Stimulated activated CD8-positive, alpha-beta memory T cell treated with anti-CD3 and anti-CD28 coated beads, Interleukin-12 subunit alpha, Interleukin-12 subunit beta, amount 100 ng/mL, for 4 hours (primary cell): ENCODE measurements at places on chromosomes 4 and X.

DNA sequence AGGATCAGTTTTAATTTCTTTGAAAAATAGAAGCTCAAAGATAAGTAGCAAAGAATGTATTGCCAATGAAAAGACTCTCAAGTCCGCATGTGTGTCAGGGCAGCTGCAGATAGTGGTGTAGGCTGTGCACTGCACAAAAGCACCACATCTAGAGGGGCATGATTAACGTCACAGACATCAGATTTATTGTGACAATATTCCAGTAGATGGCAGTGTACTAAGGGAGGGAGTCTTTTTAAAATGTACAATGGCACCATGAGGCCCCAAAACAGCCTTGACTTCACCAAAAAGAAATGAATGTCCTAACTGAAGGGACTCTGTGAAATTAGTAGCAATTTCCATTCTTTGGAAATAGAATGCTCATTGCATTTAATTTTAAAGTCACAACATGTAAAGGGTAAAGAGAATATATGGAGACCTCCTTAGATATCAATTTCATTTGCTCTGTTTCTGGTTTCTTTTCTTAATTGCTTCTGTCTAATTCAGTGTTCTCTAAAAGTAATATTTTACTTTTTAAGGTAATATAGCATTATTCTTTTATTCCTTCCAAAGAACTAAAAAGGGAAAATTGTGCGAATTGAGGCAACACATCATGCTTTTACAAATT lies 98.4 kb downstream of the ZNF827 start:
- DNase-seq = no peak

DNA sequence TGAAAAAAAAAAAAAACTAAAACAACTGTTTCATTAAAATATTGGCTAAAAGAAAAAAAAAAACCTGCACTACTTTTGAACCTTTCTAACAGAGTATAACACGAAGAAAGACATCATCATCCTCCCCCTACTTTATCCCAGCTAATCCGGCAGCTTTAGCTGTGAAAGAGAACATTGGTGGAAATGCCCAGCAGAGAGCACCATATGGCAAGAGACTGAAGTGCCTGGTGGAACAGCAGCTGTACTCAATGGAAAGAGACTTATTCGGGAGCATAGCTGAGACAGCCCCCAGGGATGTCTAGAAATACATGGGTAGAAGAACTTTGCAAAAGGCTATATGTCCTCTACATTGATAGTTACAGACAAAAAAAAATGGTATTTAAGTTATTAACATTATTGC lies 30.3 kb downstream of the STPG2 start:
- no peak for DNase-seq

GRCh38 chrX:37767430-37767829 lies 12.4 kb upstream of the CYBB start:
- DNase-seq = no peak

DNA sequence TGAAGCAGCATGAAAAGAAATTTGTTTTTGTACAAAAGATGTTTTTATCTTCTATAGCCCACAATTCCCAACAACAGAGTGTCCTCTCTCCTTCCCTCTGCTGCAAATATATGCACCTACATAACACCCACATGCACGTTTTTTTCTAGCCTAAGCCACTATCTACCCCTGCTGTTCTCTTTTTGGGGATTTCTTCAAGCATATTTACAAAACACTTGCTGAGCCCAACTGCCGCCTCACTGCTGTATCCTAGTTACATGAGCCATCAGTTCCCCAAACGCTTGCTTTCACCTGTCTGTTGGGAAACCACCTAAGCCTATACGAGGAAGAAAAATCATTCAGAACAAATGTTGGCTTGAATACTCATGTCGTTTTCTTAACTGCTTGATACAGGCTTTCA lies 127.2 kb downstream of the CHRNA9 start:
- DNase-seq = no peak

DNA sequence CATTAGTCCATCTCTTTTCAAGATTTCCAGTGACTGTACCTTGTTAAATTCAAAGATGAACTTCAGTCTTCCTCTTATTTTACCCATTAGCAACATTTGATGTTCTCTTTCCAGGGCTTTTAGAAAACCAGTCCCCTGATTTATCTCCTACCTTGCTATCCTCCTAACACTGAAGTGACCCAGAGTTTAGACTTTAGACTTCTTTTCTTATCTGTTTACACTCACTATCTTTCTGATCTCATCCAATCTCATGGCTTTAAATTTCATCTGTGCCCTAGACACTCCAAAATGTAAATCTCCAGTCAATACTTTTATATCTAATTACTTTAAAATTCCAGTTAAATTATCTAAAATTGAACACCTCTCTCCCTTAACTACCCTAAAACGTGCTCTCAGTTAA lies 13.5 kb upstream of the CXXC4 start:
- DNase-seq = no peak

DNA sequence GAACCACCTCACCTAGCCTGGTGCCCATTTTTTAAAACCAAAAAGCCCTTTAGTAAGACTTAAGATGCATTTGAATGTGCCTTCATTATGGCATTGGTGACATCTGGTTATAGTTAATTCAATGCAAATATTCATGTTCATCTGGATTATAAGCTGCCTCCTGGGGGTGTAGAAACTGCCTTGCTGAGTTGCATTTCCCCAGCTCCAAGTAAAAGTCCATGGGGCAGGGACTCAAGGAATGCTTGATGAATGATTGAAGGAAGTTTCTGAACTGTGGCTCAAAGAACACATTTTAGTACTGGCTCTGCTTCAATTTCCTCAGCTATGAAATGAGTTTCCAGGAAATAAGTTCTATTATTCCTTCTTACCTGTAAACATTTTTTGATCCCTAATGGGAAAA lies 18.5 kb upstream of the RBM47 start:
- DNase-seq = no peak

- no peak for DNase-seq
Observed at GRCh38 chr4:25911356-25911755, 2.7 kb upstream of the SMIM20 start.

DNA sequence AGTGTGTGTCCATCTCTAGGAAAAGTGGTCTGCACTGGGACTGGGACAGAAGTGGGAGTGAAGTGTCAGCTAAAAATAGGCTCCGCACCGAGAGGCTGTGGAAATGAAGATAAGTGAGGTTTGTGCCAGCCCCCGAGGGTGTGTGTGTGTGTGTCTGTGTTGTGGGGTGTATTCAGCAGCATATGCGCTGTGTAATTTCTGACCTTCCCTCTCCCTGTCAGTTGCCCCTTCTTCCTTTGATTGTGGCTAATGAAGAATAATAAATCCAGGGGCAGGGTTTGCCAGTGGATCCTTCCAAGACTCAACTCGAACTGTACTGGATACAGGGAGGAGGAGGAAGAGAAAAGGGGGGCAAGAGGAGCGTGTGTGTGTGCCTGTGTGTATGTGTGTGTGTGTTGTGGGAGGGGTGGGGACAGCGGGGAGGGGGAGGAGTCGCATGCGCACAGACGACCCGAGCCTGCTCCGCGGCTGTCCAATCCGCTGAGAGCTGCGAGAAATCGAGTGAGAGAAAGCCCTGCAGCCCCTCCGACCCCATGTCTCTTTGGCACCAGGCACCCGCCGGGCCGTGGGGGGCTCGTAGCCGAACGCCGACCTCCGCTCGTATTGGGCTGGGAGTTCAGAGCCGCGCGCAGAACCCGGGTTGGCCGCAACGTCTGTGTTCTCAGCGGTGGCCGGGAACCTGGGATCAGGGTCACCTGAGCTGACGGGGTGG lies 916 bp upstream of the POU4F2 start:
- DNase-seq = no peak

DNA sequence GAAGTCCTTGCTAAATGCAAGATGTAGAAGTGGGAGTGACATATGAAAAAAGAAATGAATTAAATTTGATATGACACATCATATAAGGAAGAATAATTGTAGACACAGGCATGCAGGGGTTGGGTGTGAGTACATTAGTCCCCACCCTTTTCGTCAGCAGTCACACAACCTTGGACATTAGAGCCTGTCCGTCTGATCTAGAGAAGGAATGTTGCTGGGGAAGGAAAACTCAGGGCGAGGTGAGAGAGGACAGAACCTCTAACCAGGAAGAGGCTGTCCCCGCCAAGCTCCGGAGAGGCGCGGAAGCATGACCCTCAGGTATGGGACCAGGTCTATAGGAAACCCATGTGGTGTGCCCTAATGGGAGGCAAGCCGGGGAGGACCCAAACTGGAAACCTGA lies 102.1 kb downstream of the RELL1 start:
- DNase-seq = no peak

DNA sequence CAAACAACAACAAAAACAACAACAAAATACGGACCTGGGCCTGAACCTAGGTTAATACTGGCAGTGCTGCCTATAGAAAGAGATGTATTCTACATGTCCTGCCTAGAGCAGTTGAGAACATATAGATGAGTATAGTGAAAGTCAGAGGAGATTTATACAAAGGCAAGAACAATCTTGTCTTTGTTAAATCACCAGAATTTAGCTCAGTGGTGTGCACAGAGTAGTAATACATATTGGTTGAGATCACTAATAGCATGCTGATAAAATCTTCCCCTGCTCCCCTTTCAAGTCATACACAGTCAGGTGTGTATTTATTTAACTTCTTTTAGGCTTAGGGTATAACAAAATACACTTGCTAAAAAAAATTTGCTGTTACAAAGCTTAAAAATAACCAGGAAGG lies 247.8 kb downstream of the ADGRL3 start:
- no peak for DNase-seq

GRCh38 chr4:175306436-175306835 lies 388.3 kb downstream of the ADAM29 start:
- no peak for DNase-seq

GRCh38 chr4:139978692-139979091 lies 175.3 kb downstream of the MAML3 start:
- no peak for DNase-seq

DNA sequence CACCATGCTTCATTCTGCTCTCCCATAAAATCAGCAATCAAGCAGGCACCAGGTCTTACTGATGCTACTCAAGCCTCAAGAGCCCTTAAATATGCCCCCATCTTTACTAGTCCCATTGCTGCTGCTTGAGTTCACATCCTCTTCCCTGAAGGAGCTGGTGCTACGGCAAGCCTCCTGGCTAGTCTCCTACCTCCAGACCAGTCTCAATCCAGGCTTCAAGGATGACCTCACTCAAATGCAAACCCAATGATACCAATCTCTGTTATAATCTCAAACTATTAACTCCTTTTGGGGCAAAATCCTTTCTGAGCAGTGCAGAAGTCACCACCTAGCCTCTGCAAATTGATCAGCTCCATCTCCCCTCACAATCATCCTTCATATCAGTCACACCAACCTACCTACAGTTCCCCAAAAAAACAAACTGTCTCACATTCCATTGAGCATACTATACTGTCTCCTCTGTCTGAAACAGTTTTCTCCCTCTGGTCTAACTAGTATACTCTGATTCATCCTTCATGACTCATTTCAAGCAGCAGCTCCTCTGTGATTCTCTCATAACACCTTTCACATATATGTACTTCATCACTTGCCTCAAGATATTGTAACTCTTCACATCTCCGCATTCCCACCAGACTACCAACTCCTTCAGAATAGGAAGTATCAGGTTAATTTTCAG lies 30.0 kb downstream of the PAPSS1 start:
- DNase-seq = no peak

DNA sequence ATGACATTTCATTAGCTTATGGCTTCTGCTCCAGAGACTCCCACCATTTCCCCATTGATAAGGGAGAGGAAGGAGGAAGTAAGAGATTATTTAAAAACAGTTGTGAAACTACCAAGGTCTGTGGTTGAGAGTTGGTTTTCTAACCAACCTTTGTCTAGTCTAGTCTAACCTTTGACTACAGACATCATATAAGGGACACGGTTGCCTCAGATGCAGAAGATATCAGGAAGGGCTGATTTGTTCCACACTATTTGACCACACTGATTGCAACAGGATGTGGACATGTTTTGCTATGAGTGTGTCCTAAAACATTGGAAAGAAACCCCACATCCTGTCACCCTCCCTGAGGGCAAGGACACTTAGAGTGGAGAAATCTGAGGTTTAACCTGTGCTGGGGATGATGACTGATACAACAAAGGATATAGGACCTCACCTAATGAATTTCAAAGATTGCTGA lies 53.0 kb downstream of the COQ2 start:
- no peak for DNase-seq

GRCh38 chr4:19844446-19844845 lies 407.3 kb upstream of the SLIT2 start:
- DNase-seq = no peak

DNA sequence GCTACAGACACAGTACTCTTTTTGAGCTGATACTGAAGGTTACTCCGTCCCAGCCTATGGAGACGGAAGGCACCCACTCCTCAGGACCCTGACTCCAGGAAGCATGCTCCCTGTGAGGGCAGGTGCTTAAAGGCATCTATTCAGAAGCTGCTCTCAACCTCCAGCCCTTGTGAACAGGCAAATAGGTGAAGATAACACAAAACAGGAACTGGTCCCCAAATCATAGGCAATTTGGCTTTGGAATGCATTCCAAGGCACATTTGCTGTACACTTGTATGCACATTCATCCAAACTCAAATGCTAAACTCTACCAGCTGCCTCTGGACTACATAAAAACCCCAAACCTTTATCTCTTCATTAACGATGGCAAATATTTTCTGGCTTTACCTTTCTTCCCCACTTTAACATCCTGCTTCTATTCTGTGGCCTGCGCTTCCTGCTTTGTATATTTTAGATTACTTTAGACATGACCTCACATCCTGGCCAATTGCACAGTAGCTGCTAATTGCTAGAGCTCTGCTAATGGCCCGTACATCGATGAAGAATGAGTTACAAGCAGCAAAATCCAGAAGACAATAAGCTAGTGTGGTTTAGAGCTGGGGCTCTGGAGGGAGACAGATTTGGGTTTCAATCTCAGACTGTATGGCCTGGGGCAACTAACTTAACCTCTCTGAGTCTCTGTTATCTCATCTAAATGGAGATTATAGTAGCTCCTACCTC lies 3.2 kb downstream of the SEL1L3 start:
- no peak for DNase-seq
